ENCODE measurements at places on chromosomes 2 and 18. TPM values are rescaled to one million over a fixed set of nuclear protein-coding genes. Genes with fewer than 3 reads are reported as not detected.
A peak's percentile ranks its signal among the peaks of the same experiment; 100 is the strongest.

The CD226 gene
- 3.1 TPM for polyA plus RNA-seq

The PHOSPHO2 gene
- 19.7 TPM for polyA plus RNA-seq

- DNase-seq = peak; percentile 55
Observed at GRCh38 chr2:71560638-71561011, 107.3 kb downstream of the DYSF start.

The TMEM247 gene
- polyA plus RNA-seq = not detected

The ALPG gene
- not detected for polyA plus RNA-seq

The POTEC gene
- polyA plus RNA-seq = 0.08 TPM

GRCh38 chr2:168524005-168524404 lies 67.9 kb downstream of the CERS6 start:
- no peak for DNase-seq

DNA sequence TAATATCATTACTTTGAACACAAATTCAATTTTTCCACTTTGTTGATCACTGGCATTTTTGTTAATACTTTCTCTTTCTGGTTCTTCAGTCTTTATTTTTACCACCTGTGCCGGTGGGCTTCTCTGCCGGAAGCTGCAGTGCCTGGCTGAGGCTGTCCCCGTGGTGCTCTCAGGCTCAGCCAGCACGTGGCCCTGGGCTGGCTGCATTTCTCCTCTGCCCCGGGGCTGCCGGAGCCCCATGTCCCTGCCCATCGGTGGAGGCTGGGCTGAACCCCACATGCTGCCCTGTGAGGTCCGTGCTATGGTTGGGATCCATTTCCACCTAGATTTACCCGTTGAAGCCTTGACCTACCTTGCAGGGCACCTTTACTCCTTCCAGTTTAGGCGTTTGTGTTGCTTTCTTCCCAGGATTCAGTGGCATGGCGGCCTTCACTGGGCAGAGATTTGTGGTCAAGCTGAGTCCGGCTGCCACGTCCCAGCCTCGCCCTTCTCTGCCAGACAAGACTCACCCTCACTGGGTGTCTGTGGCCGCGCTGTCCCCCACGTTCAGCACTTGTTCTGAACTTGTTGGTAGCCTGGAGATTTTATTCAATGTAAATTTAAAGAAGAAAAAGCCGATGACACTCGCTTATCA lies 12.8 kb upstream of the TMEM18 start:
- no peak for DNase-seq

GRCh38 chr2:65436824-65437221 lies 4.4 kb upstream of the SPRED2 start:
- no peak for DNase-seq

DNA sequence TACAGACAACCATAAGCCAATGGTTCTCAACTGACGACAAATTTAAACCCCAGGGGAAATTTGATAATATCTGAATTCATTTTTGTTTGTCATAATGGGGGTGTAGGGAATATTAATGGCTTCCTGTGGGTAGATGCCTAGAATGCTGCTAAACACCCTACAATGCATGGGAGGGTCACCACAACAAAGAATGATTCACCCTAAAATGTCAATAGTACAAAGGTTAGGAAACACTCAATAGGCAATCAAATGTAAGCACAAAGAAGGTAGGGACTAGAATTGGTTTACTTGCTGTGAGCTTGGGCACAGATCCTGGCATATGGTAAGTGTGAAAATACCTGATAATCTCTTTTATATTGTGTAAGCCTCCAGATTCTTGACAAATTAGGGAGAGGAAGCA lies 20.1 kb upstream of the FANCL start:
- DNase-seq = no peak

DNA sequence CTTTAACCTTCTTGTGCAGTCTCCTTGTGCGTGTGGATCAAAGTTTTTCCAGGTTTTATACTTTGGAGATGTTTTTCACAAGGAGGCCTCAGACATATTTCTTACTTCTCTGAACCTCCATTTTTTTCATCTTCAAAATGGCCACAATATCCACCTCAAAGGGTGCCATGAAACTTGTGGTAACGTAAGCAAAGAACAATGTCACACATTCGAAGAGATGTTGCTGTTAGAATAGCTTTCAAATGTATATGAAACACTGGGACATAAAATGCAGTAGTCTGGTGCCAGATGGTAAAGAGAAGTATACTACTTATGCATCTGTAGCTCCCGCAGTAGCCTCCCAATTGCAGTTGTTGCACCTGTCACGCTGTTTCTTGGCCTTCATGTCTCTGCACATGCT lies 2.6 kb upstream of the KRCC1 start:
- DNase-seq = no peak

The TMEM37 gene
- 57.3 TPM for polyA plus RNA-seq

The CD28 gene
- 1.6 TPM for polyA plus RNA-seq

DNA sequence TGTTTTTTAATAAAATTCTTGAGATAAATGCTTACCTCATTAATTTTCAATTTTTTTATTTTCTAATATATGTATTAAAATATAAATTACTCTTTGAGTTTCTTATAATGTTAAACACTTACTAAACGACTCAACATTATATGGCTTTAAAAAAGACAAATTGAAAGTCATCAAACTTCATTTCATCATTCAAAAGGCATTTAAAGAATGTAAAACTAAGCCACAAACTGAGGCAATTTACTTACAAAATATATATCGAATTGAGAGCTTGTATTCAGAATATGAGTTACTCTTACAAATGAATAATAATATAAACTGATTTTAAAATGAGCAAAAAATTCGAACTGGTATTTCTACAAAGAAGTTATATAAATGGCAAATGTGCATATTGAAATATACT lies 1262.2 kb upstream of the PIK3C3 start:
- no peak for DNase-seq

GRCh38 chr2:142722569-142722968 lies 154.9 kb upstream of the KYNU start:
- no peak for DNase-seq

GRCh38 chr2:218963601-218964000 lies 4.1 kb downstream of the CDK5R2 start:
- DNase-seq = no peak

The C2orf80 gene
- polyA plus RNA-seq = 0.33 TPM

GRCh38 chr2:3154146-3154545 lies 223.5 kb downstream of the EIPR1 start:
- no peak for DNase-seq

The KIF5C gene
- 5.7 TPM for polyA plus RNA-seq

- DNase-seq = no peak
Observed at GRCh38 chr2:71060871-71061270, 7.6 kb upstream of the NAGK start.

- DNase-seq = no peak
Observed at GRCh38 chr2:134078354-134078753, 175.5 kb upstream of the MGAT5 start.

- DNase-seq = no peak
Observed at GRCh38 chr2:198523710-198524109, 719.3 kb downstream of the PLCL1 start.

DNA sequence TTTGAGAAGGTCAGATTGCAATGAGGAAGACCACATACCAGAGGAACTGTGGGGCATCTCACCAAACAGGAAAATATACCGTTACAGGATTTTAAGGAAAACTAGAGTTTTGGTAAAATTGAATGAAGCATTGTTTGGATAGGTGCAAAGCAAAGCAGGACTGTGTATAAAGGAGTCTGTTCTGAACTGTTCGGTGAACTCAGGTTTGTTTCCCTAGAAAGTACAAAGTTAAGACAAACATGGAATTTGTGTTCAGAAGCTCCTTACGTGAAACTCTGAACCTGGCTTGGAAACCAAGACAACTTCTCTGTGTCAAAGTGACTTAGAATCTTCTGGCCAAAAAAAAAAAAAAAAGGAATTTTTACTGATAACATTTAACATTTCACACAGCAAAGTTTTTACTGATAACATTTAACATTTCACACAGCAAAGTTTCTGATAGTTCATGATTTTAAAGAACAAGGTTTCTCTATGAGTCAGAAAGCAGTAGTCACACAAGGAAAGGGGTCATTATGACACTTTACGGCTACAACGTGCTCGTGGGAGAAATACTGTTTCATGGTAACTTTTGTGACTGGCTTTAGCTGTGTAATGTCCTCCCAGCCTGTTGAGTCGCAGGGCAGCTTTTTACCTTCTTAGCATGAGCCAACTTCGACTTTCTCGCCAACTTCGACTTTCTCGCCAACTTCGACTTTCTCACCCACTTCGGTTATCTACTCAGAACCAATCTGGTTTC lies 21.2 kb upstream of the TET3 start:
- no peak for DNase-seq

The FSIP2 gene
- polyA plus RNA-seq = 3.1 TPM

The C1QL2 gene
- polyA plus RNA-seq = not detected

- no peak for DNase-seq
Observed at GRCh38 chr2:23359631-23360567, 25.1 kb upstream of the KLHL29 start.

- DNase-seq = no peak
Observed at GRCh38 chr2:127052771-127053691, 53.9 kb downstream of the BIN1 start.

The LIPG gene
- polyA plus RNA-seq = 57.4 TPM

The RIT2 gene
- polyA plus RNA-seq = not detected

DNA sequence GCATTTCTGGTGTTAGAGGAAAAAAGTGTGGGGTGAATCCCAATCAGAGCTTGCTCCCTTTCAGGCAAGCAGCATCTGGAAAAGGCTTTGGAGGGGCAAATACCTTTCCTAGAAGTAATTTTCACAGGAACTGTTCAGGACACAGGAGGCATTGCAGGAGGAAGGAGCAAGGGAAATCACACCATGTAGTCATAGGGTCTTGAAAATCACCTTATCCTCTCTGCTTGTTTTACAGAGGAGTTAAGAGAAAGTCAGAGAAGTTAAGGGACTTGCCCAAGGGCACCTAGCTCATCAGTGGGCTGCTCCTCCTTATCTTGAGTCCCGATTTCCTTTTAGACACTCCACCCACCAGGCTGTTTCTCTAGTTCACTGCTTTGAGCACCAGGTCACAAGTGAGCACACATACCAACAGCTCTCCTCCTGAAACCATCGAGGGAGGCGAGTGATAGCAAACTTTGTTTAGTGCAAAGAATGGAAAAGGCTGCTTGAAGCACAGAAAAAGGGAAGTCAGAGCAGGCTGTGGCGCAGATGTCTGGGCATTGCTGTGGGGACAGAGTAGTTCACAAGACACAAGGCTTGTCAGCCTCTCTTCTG lies 89.2 kb upstream of the CXCR4 start:
- no peak for DNase-seq

The XIRP2 gene
- 0.06 TPM for polyA plus RNA-seq

The GAREM1 gene
- 31.2 TPM for polyA plus RNA-seq

GRCh38 chr2:42906111-42906556 lies 113.8 kb upstream of the HAAO start:
- no peak for DNase-seq

DNA sequence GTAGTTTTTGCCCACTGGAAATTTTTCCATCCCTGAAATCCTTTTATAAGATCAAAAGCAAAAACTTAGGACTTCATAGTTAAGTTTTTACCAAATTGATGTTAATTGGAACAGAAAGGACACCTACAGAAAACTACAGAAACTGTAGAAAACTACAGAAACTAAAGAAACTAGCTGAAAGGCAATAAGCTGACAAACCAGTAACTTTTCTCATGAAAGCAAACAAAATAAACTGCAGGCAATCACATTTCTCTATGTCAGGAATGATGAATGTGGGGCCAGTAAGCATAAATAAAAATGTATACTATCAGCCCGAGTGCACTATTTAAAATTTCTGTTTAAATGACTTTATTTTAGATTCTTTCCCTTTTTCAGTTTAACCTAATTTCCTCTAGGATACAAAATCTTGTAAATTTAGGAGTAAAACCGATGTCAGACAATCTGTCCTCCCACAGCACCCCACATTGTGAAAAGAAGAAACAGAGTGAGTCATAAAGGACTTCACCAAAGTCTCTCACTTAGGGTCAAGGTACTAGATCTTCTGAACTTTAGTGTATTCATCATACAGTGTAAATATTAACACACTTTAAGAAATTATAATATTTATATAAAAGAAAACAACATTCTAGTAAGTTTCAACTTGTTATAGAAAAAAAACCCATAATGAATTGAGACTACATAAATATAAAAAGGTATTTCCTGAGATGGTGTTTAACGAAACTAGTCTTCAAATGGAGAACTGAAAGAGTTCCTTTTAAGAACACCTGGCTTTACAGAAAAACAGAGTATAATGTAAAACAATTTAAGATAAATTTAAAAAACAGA lies 46.6 kb downstream of the USP40 start:
- no peak for DNase-seq

DNA sequence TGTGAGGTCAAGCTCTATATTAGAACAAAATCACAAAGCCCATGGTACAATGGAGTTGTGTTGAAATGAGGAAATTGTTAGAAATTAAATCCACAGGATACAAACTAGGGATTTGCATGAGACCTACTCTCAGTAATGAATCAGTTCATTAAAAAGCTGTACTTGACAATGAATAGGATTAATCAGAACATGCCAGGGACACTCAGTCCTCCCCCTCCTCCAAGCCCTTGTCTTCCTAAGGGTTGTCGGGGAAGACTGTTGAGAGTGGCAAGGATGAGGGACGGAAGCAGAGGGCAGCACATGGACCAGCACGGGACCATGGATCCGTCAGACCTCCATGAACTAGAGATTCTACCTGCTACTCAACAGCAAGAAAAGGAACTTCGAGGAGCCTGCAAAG lies 39.8 kb downstream of the SPRED2 start:
- DNase-seq = no peak

- no peak for DNase-seq
Observed at GRCh38 chr18:374721-375168, 106.9 kb upstream of the THOC1 start.

Data from left renal cortex interstitium (tissue), 4 donors.